ENCODE measurements at places on chromosomes 11 and 22.

DNA sequence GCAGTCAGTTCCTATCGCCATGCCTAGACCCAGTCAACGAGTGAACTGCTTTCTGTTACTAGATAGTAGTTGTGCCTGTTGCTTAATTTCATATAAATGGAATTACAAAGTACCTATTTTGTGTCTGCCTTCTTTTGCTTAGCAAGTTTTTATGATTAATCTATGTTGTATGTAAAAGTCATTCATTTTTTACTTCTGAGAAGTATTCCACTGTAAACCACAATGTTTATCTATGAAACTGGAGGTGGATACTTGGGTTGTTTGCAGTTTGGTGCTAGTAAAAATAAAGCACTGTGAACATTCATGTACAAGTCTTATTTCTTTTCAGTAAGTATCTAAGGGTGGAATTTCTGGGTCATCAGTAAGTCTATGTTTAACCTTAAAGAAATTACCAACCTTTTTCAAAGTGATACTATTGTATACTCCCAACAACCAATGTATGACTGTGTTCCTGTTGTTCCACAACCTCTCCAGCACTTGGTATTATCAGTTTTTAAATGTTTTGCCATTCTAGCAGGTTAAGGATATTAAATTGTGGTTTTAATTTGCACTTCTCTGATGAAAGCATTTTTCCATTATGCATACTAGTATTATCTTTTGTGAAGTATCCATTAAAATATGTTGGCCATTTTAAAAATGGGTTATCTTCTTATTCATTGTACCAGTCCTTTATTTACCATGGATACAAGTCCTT, 68.2 kb downstream of the DNAJC24 start:
- DNase-seq = no peak
- no peak overlapping the region for H3K4me3 ChIP-seq
- H3K27me3 ChIP-seq = no peaks in the 10 kb centered on the region
- no peak overlapping the region for H3K27ac ChIP-seq
- peaks cover 11% of the 10 kb centered on the region for H3K4me1 ChIP-seq

DNA sequence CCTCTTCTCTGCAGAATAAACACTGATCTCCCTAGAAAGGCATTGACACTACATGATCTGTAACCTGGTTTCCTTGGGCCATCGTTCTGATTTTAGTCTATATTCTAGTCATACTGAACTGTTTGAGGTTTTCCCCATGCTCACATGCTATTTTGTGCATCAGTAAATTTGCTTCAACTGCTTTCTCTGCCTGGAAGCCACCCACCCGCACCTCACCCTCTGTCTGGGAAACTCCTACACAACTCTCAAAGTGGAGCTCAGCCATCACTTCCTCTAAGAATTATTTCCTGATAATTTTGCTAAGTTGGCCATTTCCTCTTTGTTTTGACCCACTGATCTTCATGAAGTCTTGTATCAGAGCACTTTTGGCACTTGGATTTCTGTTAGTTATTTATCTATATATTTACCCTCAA, 36.1 kb downstream of the MMP20 start:
- H3K27me3 ChIP-seq = no peaks in the 10 kb centered on the region
- peaks cover 2% of the 10 kb centered on the region for H3K36me3 ChIP-seq
- DNase-seq = peak; percentile 74
- H3K4me3 ChIP-seq = no peak overlapping the region
- peaks cover 20% of the 10 kb centered on the region for H3K4me1 ChIP-seq

DNA sequence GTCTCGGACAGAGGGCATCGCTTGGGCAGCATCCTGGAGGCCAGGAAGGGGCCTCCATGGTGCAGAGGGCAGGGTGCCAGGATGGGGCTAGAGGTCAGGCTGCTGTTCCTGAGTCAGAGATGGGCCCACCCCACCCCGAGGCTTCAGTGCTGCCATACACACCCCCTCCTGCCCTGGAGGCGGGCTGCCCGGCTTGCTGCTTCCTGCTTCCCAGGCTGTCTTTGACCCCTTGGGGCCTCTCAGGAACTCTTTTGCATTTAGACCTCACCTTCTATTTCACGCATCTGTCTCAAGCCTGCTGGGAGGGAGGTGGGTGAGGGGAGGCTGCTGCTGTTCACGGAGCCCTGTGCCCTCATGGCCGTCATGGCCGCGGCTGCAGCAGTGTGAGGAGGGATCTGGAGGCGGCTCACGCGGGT, 6.6 kb upstream of the GRAMD4 start:
- H3K4me1 ChIP-seq = peaks cover 28% of the 10 kb centered on the region
- no peaks in the 10 kb centered on the region for H3K36me3 ChIP-seq
- peak overlapping the region; percentile 94 for H3K27ac ChIP-seq
- peak overlapping the region; percentile 80 for H3K4me3 ChIP-seq
- no peaks in the 10 kb centered on the region for H3K27me3 ChIP-seq

- no peaks in the 10 kb centered on the region for H3K36me3 ChIP-seq
- DNase-seq = no peak
- peaks cover 2% of the 10 kb centered on the region for H3K4me1 ChIP-seq
- H3K4me3 ChIP-seq = no peak overlapping the region
- H3K27me3 ChIP-seq = no peaks in the 10 kb centered on the region
Observed at GRCh38 chr11:74583024-74583624, 9.3 kb upstream of the POLD3 start.

- H3K27ac ChIP-seq = no peak overlapping the region
- H3K4me1 ChIP-seq = no peaks in the 10 kb centered on the region
- H3K4me3 ChIP-seq = no peak overlapping the region
- DNase-seq = no peak
- H3K27me3 ChIP-seq = peaks cover 6% of the 10 kb centered on the region
- no peaks in the 10 kb centered on the region for H3K36me3 ChIP-seq
Observed at GRCh38 chr22:26041931-26042330, 127.3 kb upstream of the SEZ6L start.

- no peaks in the 10 kb centered on the region for H3K36me3 ChIP-seq
- no peaks in the 10 kb centered on the region for H3K27me3 ChIP-seq
- no peak overlapping the region for H3K4me3 ChIP-seq
- no peak overlapping the region for H3K27ac ChIP-seq
- no peaks in the 10 kb centered on the region for H3K4me1 ChIP-seq
- DNase-seq = peak; percentile 46
Observed at GRCh38 chr11:121328176-121328966, 35.8 kb downstream of the SC5D start.
